ENCODE measurements at places on chromosomes 3 and 15.

GRCh38 chr3:81580355-81580754 is 181.1 kb downstream of the GBE1 start:
- no peak for DNase-seq

- peak; percentile 60 for DNase-seq
Measured at GRCh38 chr3:171874251-171874681, 31.1 kb downstream of the TMEM212 start.

GRCh38 chr15:63054281-63054683 is 11.7 kb downstream of the TPM1 start:
- no peak for DNase-seq

GRCh38 chr3:171184372-171184771 is 157.9 kb upstream of the SLC2A2 start:
- no peak for DNase-seq

GRCh38 chr15:70114221-70114620 is 16.5 kb upstream of the TLE3 start:
- no peak for DNase-seq

DNA sequence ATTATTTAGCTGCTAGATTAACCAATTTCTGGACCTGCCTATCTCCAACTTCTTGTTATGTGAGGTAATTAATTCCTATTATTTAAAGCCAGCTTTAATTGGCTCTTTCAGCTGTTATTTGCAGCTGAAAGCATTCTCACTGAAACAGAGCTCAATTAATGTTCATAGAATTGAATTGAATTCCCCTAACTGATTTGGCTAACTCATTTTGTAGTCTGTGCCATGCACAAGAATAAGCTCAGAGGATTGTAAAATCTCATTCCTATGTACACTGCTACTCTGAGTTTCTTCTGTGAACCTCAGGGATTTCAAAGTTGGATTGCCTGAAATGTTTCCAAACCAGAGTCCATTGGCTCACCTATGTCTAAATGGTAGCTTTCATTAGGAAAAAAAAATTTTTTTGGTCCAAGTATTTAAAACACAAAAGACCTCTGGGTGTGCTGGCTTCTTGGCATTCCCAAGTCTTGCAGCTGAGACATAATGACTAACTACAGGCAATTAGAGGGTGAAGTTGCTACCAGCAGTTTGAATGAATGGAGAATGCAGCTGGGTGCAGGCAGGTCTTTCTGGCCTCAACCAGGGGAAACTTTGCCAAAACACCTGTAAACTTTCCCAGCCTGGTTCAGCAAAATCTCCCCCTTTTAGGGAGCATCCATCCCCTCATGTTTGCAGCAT is 134.3 kb downstream of the EDEM1 start:
- no peak for DNase-seq

- DNase-seq = no peak
Measured at GRCh38 chr15:67784090-67784781, 41.1 kb upstream of the SKOR1 start.
